ENCODE measurements at places on chromosomes 13 and 19. TPM values are rescaled to one million over a fixed set of nuclear protein-coding genes. Genes with fewer than 3 reads are reported as not detected.

- no peak for DNase-seq
Observed at GRCh38 chr13:113744197-113745000, 14.6 kb upstream of the TMEM255B start.

The LILRA1 gene
- not detected for total RNA-seq

- no peak for DNase-seq
Observed at GRCh38 chr13:111262715-111263114, 57.7 kb upstream of the TEX29 start.

The TMEM161A gene
- 22.0 TPM for total RNA-seq

The FBXL12 gene
- 27.5 TPM for total RNA-seq

The OR10H5 gene
- not detected for total RNA-seq
